ENCODE measurements at places on chromosomes 4 and X. TPM values are rescaled to one million over a fixed set of nuclear protein-coding genes. Genes with fewer than 3 reads are reported as not detected.
A peak's percentile ranks its signal among the peaks of the same experiment; 100 is the strongest.

- no peaks in the 10 kb centered on the region for H3K36me3 ChIP-seq
- H3K4me3 ChIP-seq: no peak overlapping the region
- no peaks in the 10 kb centered on the region for H3K27me3 ChIP-seq
- DNase-seq: no peak
- no peak overlapping the region for H3K27ac ChIP-seq
These were observed 336.1 kb upstream of the BOD1L1 start for GRCh38 chr4:13963601-13964000.

DNA sequence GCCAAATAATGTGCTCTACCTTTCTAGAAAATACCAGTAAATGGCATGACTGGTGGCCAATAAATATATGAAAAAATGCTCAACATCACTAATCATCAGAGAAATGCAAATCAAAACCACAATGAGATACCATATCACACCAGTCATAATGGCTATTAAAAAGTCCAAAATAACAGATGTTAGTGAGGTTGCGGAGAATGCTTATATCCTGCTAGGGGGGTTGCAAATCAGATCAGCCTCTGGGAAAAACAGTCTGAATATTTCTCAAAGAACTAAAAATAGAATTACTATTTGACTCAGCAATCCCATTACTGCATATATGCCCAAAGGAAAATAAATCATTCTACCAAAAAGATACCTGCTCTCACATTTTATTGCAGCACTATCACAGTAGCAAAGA lies 115.1 kb downstream of the RASGEF1B start:
- no peak overlapping the region for H3K27ac ChIP-seq
- H3K4me1 ChIP-seq: no peaks in the 10 kb centered on the region
- H3K36me3 ChIP-seq: no peaks in the 10 kb centered on the region
- H3K4me3 ChIP-seq: no peak overlapping the region
- H3K27me3 ChIP-seq: peaks cover 16% of the 10 kb centered on the region

- no peak for DNase-seq
- no peak overlapping the region for H3K27ac ChIP-seq
- H3K27me3 ChIP-seq: peaks cover 13% of the 10 kb centered on the region
- no peaks in the 10 kb centered on the region for H3K36me3 ChIP-seq
- no peak overlapping the region for H3K4me3 ChIP-seq
- H3K4me1 ChIP-seq: no peaks in the 10 kb centered on the region
These were observed 27.5 kb downstream of the OR13H1 start for GRCh38 chrX:131571348-131571747.

GRCh38 chr4:171025343-171025742 lies 787.9 kb upstream of the GALNTL6 start:
- no peaks in the 10 kb centered on the region for H3K27me3 ChIP-seq
- H3K36me3 ChIP-seq: no peaks in the 10 kb centered on the region
- H3K4me1 ChIP-seq: peaks cover 14% of the 10 kb centered on the region
- no peak overlapping the region for H3K27ac ChIP-seq
- H3K4me3 ChIP-seq: no peak overlapping the region

DNA sequence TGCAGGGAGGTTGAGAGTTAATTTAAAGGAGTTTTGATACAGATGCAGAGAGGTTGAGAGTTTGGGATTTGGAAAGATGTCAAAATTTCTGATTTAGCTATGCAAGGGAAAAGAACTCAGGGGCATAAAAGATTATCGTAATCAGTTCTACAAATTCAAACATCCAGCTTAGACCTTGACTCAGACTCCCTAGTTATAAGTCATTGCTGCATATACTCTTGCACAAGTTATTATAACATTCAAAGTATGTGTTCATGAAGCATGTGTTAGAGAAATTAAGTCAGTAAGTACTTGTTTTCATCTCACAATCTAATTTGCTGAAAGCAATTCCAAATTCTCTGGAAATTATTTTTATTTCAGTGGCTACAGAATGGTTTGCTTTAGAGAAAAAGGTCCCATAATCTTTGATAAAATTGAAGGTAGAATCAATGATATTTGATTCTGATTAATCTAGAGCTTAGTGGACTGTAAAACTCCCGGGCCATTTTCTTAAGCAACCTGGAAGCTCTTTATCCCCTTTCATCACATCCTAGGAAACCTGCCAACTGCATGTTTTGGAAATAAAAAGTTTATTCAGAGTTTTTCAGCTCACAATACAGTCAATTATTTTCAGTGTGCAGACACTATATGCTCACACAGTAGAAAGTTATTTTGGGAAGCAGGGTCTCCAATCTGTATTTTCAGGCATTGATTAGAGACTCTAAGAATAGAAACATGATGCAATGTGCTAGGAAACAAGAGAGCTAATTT lies 132.9 kb upstream of the SPANXC start:
- no peak overlapping the region for H3K27ac ChIP-seq
- no peaks in the 10 kb centered on the region for H3K36me3 ChIP-seq
- DNase-seq: no peak

DNA sequence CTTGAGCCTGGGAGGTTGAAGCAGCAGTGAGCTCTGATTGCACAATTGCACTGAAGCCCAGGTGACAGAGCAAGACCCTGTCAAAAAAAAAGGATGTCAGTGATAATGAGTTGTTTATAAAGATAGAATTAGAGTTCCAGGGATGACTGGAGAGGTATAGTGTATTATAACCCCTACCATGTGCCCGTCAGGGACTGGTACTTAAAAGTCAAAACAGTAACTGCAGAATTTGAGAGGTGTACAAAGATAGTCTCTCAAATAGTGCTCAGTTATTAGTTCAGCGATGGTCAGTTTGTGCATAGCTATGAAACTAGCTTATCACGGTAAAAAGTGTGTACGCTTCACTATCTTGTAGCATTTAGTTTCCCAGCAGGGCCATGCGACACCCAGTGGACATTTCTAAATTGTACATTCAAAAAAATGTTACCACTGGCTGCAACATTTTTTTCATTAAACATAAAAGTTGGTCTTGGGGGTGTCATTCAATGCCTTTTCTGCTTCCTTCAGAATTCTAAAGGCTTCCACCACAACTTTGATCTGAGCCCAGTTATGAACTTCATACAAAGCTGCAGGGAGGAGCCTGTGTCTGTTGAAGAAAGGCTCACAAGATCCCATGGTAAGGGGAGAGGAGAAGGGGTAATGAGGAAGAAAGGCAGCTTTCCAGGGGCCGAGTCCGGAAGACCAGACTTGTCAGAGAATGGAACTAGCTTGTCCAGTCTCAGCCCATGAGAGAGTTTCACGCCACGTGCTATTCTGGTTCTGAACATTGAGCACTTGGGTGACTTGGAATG lies 9.2 kb upstream of the GYG2 start:
- no peaks in the 10 kb centered on the region for H3K36me3 ChIP-seq
- no peaks in the 10 kb centered on the region for H3K27me3 ChIP-seq
- no peaks in the 10 kb centered on the region for H3K4me1 ChIP-seq

DNA sequence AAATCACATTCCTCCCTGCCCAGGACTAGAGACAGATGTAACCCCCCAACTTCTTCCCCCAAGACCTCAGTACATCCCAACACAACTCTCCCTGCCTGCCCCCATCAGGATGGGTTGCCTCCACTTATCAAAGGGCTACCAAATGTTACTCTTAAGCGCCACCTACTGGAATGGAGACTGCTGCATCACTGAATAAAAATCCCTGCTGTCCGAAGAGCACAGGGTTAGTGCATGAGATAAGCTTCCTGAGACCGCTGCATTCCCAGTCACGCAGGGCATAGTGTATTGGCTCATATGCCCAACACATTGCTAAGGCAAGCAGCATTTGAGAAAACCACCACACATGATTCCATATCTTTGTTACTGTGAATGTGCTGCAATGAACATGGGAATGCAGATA lies 544.5 kb downstream of the PPP4R3C start:
- DNase-seq: no peak
- H3K27me3 ChIP-seq: no peaks in the 10 kb centered on the region
- no peak overlapping the region for H3K27ac ChIP-seq
- H3K36me3 ChIP-seq: no peaks in the 10 kb centered on the region
- no peak overlapping the region for H3K4me3 ChIP-seq

- H3K27me3 ChIP-seq: no peaks in the 10 kb centered on the region
- no peaks in the 10 kb centered on the region for H3K36me3 ChIP-seq
- H3K27ac ChIP-seq: peak overlapping the region; percentile 73
- H3K4me1 ChIP-seq: peaks cover 35% of the 10 kb centered on the region
- H3K4me3 ChIP-seq: no peak overlapping the region
These were observed 1.5 kb upstream of the COMMD8 start for GRCh38 chr4:47465004-47465403.

- no peak overlapping the region for H3K4me3 ChIP-seq
- H3K4me1 ChIP-seq: no peaks in the 10 kb centered on the region
- DNase-seq: no peak
- no peak overlapping the region for H3K27ac ChIP-seq
These were observed 7.2 kb downstream of the SSR4 start for GRCh38 chrX:153801669-153802068.

DNA sequence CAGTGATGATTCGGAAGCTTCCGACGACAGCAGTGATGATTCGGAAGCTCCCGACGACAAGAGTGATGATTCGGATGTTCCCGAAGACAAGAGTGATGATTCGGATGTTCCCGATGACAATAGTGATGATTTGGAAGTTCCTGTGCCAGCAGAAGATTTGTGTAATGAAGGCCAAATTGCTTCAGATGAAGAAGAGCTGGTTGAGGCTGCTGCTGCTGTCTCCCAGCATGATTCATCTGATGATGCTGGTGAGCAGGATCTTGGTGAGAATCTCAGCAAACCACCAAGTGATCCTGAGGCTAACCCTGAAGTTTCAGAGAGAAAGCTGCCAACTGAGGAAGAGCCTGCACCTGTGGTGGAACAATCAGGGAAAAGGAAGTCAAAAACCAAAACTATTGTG lies 14.2 kb downstream of the CXCR3 start:
- no peak overlapping the region for H3K4me3 ChIP-seq
- peaks cover 11% of the 10 kb centered on the region for H3K4me1 ChIP-seq
- H3K27ac ChIP-seq: no peak overlapping the region
- DNase-seq: no peak
- peaks cover 27% of the 10 kb centered on the region for H3K36me3 ChIP-seq
- H3K27me3 ChIP-seq: no peaks in the 10 kb centered on the region

DNA sequence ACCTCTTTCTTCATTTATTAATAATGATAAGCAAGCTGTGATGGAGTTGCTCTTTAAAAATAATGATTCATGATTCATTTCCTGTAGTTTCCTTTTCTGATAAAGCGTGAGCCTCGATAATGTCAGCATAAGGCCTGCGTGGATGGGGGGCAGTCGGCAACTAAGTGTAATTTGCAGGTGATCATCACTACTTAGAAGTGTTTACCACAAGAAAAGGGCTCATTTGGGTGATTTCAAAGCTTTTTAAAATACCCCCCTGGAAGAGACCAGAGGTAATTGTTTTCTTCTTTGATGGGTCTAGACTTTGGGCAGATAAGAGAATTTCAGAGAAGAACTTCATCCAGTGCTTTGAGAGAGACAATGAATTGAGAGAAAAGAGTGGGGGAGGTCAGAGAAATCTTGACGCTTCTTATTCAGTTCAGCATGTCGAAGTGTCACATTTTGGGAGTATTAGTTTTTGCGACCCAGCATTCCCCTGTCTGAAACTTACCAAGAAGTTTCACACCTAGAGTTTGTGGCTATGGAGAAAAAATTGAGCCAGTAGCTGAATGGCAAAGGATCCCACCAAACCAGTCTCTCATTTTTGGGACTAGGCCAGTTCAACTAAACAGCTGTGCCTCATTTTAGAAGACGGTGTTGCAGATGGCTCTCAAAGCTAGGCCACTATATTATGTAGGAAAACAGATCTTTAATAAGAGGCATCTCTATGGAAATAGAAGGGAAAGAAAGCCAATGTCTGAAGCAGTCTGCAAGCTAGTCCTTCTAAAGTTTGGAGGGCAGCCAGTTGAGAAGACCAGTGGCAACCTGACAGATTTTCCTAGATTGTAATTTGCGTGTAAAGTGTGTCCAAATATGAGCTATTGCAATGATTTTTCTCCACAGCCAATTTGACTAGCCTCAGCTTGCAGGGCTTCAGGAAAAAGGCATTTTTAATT lies 171.0 kb upstream of the PPP1R2C start:
- H3K27me3 ChIP-seq: no peaks in the 10 kb centered on the region
- DNase-seq: no peak
- H3K36me3 ChIP-seq: peaks cover 8% of the 10 kb centered on the region
- H3K4me3 ChIP-seq: no peak overlapping the region

Gene LIN54
- 8.0 TPM for polyA plus RNA-seq

Gene SERPINA7
- not detected for polyA plus RNA-seq

Gene DCAF8L2
- not detected for polyA plus RNA-seq

Gene HGFAC
- not detected for polyA plus RNA-seq
